Activated T-cell treated with anti-CD3 and anti-CD28 coated beads, Interleukin-2, amount 50 U/mL, for 1 hour (primary cell): ENCODE measurements at places on chromosomes 5 and 9.

GRCh38 chr9:128087262-128087661 is 19.2 kb downstream of the SLC25A25 start:
- DNase-seq = no peak

DNA sequence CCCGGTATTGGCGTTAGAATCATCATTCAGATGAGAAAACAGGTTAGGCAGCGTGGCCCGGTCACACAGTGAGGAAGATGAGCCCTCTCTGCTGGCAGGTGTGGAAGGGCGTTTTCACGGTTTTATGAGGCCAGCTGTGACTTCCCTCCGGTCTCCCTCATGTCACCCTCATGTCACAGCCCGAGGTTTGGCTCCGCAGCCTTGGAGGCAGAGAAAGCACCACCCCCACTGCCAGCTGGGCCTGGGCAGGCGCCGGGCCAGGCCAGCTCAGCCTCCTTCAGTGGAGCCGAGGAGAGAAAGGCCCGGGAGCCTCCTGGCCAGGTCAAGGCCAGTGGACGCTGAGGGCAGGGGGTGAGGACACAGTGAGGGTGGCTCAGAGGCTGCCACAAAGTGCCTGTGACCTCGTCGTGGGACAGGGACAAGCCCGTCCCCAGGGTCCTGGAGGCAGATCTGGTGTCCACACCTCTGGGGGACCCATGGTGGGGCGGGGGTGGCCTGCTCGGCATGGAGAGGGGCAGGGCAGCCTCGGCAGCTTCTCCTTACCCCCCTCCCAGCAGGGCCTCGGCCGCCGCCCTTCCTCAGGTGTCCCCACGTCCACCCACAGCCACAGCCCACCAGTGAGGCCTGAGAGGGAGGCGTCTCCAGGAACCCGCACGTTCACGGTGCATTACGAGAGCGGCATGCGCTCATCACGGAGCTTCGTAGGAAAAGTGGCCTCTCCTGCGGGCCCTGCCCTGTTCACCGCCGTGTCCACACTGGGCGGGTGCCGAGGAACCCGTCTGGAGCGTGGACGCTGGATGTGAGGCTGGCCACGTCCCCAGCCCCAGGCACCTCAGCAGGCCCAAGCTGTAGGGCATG is 32.2 kb downstream of the EXD3 start:
- DNase-seq = no peak

DNA sequence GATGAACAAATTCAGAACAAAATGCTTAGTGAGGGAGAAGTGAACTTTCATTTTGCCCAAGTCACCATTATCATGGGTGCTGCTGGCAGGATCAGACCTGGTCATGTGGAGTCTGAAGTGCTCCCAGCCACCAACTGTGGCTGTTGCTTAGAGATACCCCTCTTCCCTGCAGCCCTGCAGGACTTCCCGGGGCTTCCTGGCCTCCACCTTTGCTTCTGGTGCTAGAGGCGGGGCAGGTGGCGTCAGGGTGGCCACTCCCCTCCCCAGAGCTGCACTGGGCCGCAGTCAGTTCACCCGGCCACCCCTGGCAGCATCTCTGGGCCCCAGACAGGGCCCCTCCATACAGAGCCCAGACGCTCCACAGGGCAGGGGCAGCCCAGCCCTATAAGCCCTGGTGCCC is 30.0 kb upstream of the SLC12A7 start:
- no peak for DNase-seq

GRCh38 chr5:54524082-54524481 is 6.5 kb downstream of the SNX18 start:
- no peak for DNase-seq

DNA sequence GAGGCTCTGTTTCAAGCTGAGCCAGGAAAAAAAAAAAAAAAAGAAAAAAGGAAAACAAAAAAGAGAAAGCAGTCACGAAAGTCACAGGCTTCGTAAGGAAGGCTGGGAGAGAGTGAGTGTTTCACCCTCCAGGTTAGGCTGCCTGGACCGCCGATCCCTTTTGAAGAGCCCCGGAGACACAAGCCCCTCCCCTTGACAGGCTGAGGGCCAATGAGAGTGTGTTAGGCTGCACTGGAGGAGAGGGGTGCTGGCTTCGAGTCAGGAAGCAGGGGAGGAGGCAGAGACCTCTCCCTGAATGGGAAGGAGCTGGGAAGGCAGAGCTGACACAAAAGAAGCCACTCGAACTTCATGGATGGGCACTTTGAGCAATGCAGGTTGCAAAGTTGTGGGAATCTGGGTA is at the start of gene NMUR2:
TSS of gene NMUR2 (minus strand) at position 135 of the 400 bp plus-strand sequence. CDS start 166 bp downstream, outside the sequence.
- no peak for DNase-seq

GRCh38 chr5:90461288-90461687 is 13.3 kb downstream of the MBLAC2 start:
- DNase-seq = no peak

DNA sequence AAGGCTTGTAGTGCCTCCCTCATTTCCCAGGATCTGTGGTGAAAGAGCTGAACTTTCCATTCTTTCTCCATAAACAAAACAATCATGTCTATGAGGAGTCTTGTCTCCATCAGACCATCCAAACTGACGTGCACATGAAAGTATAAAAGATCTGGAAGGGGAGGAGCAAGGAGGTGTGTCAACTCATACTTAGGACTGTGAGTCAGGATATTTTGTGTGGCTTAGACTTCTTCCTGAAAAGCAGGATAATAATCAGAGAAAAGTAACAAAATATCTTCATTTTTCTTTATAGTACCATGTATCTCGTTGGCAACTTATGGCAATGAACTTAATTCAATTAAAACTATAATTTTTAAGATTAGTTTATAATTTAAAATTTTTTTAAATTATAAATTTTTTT is 96.0 kb upstream of the PRRC1 start:
- no peak for DNase-seq

DNA sequence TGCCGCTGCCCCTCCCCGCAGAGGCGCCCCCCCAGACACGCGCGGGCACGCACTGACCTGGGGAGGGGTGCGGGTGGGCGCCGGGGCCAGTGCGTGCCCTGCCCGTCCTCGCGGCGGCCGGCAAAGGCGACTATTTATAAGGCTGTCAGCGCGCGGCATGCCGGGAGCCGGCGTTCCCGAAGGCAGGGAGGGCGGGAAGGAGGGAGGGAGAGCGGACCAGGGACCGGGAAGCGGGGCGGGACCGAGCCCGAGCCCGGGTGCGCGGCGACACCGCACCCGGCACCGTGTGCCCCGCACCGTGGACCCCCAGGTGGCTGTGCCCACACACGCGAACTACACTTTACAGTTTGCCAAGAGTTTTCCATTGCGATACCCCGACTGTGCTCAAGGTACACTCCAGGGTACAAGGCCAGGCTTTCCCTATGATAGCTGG is at the start of gene AK1:
TSS of gene AK1 (minus strand) at position 110 of the 433 bp plus-strand sequence. CDS start 3,058 bp downstream, outside the sequence.
- no peak for DNase-seq

GRCh38 chr5:30401479-30402058 is 791.9 kb upstream of the CDH6 start:
- no peak for DNase-seq

GRCh38 chr9:136295055-136295454 is 8.8 kb downstream of the CCDC187 start:
- DNase-seq = no peak

GRCh38 chr5:62132276-62132675 is 173.7 kb upstream of the KIF2A start:
- DNase-seq = no peak

DNA sequence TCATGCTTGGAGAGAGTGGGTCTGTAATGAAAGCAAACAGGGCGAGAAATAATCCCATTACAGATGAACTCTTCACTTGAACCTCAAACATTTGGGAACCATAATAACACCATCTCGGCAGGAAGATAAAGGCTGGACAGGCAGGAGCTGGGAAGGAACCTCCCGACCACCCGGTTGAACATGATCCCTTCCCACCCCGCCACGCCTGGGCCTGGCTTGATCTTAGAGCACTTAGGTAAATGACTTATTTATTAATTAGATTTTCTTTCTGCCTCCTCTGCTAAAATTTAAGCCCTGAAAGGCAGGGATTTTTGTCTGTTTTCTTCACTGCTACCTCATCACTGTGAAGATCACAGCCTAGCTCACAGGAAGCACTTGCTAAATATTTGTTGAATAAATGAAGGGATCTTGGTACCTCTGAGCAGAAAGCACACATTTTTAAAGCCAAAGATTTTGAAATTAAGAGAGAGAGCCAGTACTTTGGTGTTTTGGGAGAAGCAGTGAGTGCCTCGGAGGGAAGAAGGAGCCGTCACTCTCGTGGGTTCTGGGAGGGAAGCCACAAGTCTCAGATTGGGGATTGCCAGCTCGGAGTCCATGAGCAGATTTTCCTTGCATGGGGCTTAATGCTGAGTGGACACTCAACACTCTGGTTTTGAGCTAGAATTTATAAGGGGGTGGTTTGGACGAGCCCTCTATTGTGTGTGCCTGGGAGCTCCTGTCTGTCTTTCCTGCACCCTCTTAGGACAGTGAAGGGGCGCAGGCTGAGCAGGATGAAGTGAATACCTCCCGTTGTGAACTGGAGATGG is 133.3 kb downstream of the MACROH2A1 start:
- no peak for DNase-seq

GRCh38 chr5:53191548-53192165 is 82.1 kb upstream of the MOCS2 start:
- no peak for DNase-seq

DNA sequence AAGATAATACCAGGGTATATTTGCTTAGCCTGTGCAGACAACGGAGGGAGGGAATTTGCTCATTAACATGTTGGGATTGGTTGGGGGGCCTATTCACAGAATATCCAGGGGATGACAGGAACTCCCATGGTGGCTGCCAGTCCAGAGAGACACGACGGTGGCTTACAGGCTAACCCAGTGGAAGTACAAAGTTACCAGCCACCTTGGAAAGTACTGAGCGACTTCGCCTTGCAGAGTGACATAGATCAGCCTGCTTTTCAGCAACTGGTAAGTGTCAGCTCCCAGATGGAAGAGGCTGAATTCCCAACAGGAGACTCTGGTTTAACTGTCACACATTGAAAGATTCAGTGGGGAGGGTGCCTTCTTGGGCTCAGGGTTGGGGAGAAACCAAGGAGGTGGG is 7.9 kb downstream of the ISL1 start:
- DNase-seq = no peak

DNA sequence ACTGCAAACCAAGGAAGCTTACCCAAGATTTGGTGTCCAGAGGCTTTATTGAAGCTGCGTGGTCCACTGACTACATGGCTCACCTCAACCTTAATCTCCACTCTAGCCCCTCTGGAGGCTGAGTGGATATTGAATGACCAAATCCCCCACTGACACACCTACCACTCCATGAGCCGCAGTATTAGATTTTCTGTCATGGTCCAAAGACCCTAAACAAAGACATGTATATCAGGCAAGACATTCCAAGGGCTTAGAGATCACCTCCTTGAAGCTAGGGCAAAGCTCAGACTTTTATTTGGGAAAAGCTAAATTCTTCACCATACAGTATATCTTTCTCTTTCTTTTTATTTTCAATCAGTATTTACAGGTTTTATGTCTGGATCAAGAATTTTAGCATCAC is 346.2 kb upstream of the CTNND2 start:
- DNase-seq = no peak

GRCh38 chr5:150612405-150612804 is 28.1 kb upstream of the SYNPO start:
- DNase-seq = no peak

DNA sequence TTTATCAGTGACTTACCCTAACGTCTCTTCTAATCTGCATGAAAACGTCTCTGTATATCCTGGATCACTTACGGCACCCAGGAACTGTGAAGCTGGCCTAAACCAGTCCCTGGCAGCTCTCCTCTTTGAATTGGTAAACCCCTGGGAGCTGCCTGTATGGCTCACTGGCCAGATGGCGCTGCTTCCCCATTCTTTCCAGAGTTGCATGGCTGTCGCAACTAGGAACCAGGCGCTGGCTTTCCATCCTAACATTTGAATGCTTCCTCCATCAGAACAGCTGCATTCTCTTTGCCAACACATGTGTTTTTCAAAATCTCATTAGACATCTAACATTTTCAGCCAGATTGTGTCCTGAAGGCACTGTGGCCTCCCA is 8.0 kb upstream of the PCA3 start:
- DNase-seq = no peak

DNA sequence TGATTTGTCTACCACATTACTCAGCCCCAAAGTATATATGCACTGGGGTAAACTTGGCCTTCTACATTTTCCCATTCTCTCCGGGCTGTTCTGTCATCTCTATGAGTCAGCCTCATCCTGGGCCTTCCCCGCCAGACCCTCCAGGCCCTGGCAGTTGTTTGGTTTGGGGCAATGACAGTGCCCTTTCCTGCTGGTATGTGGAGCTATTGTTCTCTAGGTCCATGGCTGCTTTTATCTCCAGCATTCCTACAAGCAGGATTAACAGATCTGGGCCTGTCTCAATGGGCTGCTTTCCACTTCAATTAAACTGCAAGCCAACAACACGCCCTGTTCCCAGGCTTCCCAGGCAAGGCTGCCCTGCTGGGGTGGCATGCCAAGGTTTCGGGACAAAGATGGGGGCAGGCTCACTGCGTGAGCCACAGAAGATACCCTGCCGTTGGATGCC is 136.4 kb downstream of the SLIT3 start:
- DNase-seq = no peak

- DNase-seq = no peak
Measured at GRCh38 chr9:87138128-87139040, 191.1 kb upstream of the GAS1 start.

GRCh38 chr9:28750136-28750535 is 1176.9 kb upstream of the C9orf72 start:
- DNase-seq = no peak

DNA sequence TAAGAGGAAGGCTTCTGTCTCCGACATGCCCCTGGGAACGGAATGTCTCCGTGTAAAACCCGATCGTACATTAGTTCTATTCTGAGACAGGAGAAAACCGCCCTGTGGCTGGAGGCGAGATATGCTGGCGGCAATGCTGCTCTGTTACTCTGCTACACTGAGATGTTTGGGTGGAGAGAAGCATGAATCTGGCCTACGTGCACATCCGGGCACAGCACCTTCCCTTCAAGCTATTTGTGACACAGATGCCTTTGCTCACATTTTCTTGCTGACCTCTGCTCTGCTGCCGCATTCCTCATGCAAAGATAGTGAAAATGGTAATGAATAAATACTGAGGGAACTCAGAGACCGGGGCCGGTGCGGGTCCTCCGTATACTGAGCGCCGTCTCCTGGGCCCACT is 2.2 kb upstream of the DPP7 start:
- no peak for DNase-seq

DNA sequence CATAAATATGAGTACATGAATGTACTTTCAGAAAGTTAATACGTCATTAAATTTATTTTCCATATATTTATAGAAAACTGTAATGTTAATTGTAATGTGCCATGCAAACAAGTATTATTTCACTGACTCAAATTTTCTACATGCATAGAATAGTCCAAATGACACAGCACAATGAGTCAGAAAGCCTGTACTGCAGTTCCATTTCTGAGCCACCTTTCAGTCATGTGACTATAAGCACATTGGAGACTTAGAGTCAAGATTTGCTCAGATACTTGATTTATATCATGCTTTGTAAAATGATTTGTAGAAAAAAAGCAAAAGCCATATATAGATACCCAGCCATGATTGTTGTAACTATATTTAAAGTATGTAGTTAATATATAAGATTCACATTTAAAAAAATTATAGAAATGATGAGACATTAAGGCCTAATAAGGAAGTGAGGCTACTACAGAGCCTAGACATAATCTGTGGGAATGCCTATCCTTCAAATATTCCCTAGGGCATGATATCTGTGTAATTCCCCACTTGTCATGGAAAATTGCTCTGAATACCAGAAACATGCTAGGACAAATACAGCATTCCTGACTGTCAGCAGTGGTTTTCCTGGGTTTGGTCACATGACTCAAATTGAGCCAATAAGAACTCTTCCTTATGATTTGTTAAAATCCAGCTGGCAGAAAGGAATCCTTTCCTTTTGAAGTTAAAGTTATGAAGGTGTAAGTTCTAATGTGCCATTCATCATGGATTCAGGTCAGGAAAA is 50.0 kb downstream of the PTPRD start:
- DNase-seq = no peak
